ENCODE measurements at places on chromosomes 4 and X.

DNA sequence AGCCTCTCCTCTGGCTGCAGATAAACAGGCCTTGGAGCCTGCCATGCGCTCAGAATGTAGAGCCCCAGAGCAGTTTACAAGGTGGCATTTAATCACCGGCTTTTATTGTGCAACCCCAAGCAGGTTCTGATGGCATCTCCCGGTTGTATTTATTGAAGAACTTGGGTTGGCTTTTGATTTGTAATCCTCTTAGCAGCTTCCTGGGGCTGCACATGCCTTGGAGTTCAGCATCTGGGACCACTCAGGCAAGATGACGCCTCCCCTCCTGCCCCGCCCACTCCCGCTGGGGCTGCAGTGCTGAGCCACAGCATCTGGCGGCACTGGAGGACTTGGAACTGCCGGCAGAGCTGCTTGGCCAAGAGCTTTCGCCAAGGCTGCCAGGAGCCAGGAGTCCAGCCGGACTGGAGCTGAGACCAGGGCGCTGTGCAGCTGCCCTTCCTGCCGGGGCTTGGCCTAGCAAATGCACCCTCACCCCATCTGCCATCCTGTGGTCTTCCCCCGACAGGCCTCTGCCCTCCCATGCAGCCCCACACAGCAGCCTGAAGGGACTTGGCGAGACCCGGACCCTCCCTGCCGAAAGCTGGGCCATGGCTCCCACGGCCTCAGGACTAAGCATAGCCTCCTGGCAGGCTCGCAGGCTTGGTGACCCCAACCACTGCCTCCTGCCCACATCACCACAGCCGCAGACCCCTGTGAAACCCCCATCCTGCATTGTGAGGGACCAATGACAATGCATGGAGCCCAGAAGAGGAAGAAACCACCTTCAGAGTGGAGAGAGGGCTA, 5.4 kb downstream of the HTRA3 start:
- no peak for DNase-seq

DNA sequence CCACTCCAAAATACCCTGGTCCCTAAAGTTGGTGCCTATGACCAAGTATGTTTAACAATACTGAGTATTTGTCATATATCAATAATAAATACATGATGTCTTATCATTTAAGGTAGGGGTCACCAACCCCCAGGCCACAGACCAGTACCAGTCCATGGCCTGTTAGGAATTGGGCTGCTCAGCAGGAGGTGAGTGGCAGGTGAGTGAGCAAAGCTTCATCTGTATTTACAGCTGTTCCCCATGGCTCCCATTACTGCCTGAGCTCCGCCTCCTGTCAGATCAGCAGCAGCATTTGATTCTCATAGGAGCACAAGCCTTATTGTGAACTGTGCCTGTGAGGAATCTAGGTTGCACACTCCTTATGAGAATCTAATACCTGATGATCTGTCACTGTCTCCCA, 126.2 kb downstream of the HNRNPD start:
- DNase-seq, result no peak

- DNase-seq, result no peak
Observed at GRCh38 chrX:130167040-130167439, 1.4 kb upstream of the AIFM1 start.

- peak; percentile 22 for DNase-seq
Observed at GRCh38 chr4:174423257-174423944, 98.9 kb downstream of the HPGD start.

DNA sequence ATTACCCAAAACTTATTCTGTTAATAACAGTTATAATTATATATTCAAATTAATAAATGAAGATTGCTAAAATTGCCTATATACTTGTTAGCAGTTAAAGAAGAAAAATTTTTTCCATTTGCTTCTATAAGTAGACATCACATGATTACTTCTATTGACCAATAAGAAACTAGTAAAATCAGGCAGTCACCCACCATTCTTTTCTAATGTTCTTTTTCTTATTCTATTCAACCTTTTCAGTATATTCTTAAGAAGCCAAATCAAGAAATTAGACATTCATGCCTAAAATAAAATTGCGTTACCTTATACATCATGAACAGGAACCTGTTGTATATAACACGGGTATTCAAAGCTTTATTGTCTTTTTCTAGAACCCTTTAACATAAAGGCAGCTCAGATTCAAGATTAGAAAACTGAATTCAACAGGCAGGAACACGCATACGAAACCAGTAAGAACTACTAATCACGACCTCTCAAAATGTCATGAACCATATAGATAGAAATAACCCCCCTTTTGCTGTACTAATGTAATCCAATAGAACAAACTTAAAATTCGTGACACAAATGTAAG, 568.1 kb upstream of the DIPK2B start:
- no peak for DNase-seq

GRCh38 chrX:21638311-21638710, 19.8 kb downstream of the KLHL34 start:
- no peak for DNase-seq
